Upper lobe of right lung (tissue), 1 donor: ENCODE measurements at places on chromosomes 1 and 21. TPM values are rescaled to one million over a fixed set of nuclear protein-coding genes. Genes with fewer than 3 reads are reported as not detected.

Gene TBX15
- 0.64 TPM for total RNA-seq

Gene CASQ2
- total RNA-seq: 1.3 TPM

Gene CYP4A22
- total RNA-seq: not detected

Gene CAPZB
- total RNA-seq: 237 TPM

Gene FAM151A
- total RNA-seq: not detected

Gene PLK3
- total RNA-seq: 38.8 TPM

Gene DENND1B
- total RNA-seq: 20.1 TPM

DNA sequence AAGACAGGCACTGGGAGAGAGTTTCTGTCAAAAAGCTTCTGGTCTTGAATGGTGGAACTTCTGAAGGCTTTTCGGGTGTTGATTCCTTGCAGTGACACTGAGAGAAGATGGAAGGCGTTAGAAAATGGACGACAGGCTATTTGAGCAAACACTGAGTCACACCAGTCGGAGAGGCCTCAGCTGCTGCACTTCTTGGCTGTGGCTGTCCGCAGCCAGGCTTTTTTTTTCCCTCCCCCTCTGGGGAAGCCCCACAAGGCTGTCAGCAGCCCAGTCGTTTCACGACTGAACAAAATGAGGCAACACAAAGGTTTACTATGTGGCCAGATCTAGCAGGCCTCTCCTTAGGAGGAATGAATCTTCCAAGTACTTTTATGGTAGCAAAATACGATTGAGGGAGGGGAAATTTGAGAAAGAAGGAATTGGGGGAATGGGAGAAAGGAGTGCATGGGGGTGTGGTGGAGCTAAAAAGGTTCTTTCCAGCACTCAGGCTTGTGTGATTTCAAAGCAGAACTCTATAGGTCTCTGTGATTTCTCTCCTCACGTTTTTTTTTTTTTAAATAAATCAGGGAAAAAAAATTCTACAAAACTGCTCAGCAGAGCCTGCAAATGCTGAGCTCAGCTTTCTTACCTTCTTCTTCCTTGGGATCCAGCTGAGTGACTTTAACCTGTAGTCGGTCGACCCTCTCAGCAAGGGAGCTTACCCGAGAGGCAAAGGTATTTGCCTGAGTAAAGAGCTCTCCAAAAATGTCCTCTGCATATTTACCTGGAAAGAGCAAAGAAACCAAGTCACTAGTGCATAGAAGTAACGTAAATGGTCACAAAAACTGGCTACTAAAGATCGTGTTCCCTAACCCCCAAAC, 26.1 kb downstream of the GPR3 start:
- H3K36me3 ChIP-seq: peaks cover 47% of the 10 kb centered on the region
- no peak overlapping the region for H3K4me3 ChIP-seq
- peak overlapping the region; percentile 70 for H3K27ac ChIP-seq
- H3K27me3 ChIP-seq: no peaks in the 10 kb centered on the region
- peaks cover 49% of the 10 kb centered on the region for H3K4me1 ChIP-seq

GRCh38 chr1:165144757-165145397, 211.6 kb downstream of the LMX1A start:
- peaks cover 10% of the 10 kb centered on the region for H3K27me3 ChIP-seq
- no peaks in the 10 kb centered on the region for H3K36me3 ChIP-seq
- DNase-seq: no peak
- no peak overlapping the region for H3K4me3 ChIP-seq

DNA sequence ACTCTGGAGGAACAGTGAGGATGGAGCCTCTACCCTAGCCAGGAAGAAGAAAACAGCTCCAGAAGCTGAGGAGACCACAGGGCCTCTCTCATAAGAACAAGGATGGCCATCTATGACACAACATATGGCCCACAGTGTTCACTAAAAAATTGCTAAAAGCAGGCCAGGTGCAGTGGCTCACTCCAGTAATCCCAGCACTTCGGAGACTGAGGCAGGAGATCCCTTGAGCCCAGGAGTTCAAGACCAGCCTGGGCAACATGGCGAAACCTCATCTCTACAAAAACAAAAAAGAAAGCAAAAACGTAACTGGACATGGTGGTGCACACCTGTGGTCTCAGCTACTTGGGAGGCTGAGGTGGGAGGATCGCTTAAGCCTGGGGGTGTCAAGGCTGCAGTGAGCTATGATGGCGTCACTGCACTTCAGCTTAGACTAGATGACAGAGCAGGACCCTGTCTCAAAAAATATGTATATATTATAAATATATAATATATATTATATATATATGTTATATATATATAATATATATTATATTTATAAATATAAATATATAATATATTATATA, 103.1 kb downstream of the TOMM20 start:
- H3K4me3 ChIP-seq: no peak overlapping the region
- H3K27ac ChIP-seq: no peak overlapping the region
- H3K27me3 ChIP-seq: no peaks in the 10 kb centered on the region
- H3K4me1 ChIP-seq: no peaks in the 10 kb centered on the region

DNA sequence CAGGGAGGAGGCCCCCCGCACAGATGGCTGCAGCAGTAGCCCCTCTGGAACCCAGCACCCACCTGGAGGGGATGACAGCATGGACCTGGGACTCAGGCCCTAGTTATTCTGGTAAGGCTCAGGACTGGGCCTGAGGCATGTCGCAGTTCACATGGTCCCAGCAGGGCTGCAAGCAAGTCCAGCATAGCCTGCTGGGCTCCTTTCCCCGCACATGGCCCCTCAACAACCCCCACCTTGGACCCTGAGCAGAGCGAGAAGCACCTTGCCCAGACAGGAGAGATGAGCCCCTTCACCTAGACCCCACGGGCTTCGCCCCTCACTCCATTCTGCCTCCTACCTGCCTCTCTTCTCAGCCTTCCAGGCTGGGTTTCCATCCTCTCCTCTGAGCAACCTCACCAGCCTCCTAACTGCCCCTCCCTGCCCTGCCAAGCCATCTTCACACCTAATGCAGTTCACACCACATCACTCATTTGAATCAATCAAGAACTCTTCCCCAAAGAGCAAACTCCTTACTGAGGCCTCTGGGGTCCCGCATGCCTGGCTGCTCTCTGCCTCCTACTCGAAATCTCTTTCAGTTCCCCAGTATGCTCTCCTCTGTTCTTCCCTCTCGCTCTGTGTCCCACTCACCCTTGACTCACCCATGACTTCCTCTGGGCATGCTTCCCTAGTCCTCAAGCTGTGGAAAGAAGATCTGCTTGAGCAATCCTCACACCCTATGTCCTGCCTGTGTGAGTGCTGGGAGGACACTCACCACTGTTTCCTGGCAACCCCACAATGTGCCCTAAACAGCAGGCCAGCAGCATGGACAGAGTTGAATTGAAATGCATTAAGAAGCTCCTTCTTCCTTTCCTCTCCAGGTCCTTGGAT, 9.4 kb upstream of the THEMIS2 start:
- peaks cover 3% of the 10 kb centered on the region for H3K4me1 ChIP-seq
- H3K27ac ChIP-seq: peak overlapping the region; percentile 86
- no peaks in the 10 kb centered on the region for H3K36me3 ChIP-seq
- no peaks in the 10 kb centered on the region for H3K27me3 ChIP-seq

DNA sequence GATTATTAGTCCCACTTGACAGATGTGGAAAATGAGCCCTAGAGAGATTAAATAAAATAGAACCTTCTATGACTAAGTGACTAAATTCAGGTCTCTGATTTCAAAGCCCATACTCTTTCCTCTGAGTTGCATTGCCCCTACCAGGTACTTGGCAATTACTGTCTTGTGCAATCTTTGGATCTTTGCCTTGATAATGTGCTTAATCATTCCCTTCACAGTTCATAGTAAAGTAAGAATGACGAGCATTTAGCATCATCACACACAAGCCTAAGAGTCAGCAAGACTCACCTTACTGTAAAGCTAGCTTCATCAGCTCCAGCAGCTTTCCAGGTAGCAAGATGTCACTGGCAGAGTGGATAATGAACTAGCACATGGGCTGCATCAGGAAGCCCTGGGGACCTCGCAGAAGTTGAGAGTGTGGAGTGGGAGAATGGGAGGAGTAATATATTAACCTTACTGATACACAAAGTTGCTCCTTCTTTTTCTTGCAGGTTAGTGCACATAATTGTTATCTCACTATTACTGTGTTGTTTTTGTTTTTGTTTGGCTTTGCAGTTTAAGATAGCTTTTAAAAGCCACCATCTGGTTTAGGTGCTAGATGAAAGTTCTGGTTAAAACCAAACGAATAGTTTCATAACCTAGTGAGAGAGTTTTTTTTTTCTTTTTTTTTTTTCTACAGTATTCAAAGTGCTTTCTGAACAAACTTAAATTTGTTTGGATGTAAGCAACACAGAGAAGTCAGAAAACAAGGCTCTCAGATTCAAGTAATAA, 71.8 kb downstream of the PBX1 start:
- DNase-seq: no peak
- H3K27ac ChIP-seq: no peak overlapping the region
- H3K4me1 ChIP-seq: peaks cover 4% of the 10 kb centered on the region
- H3K4me3 ChIP-seq: no peak overlapping the region
- no peaks in the 10 kb centered on the region for H3K36me3 ChIP-seq
- H3K27me3 ChIP-seq: no peaks in the 10 kb centered on the region

DNA sequence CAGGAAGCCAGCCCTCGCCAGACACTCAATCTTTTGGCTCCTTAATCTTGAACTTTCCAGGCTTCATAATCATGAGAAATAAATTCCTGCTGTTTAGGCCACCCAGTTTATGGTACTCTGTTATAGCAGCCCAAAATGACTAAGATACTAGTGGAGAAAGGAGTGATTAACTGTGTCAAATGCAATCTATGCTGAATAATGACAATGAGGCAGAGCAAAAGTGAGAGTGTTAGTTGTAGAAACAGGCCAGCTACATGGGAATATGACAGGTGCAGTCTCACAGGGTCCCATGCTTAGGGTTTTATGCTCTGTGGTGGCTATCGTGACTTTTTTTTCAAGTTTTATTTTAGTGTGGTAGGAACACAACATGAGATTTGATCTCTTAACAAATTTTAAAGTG, 888.8 kb downstream of the TTLL7 start:
- H3K36me3 ChIP-seq: no peaks in the 10 kb centered on the region
- no peak overlapping the region for H3K4me3 ChIP-seq
- no peaks in the 10 kb centered on the region for H3K27me3 ChIP-seq
- no peak overlapping the region for H3K27ac ChIP-seq

GRCh38 chr21:46329796-46330195, 5.8 kb downstream of the PCNT start:
- H3K4me3 ChIP-seq: no peak overlapping the region
- H3K36me3 ChIP-seq: peaks cover 44% of the 10 kb centered on the region
- no peak for DNase-seq
- H3K4me1 ChIP-seq: peaks cover 8% of the 10 kb centered on the region
- H3K27me3 ChIP-seq: no peaks in the 10 kb centered on the region
- no peak overlapping the region for H3K27ac ChIP-seq

DNA sequence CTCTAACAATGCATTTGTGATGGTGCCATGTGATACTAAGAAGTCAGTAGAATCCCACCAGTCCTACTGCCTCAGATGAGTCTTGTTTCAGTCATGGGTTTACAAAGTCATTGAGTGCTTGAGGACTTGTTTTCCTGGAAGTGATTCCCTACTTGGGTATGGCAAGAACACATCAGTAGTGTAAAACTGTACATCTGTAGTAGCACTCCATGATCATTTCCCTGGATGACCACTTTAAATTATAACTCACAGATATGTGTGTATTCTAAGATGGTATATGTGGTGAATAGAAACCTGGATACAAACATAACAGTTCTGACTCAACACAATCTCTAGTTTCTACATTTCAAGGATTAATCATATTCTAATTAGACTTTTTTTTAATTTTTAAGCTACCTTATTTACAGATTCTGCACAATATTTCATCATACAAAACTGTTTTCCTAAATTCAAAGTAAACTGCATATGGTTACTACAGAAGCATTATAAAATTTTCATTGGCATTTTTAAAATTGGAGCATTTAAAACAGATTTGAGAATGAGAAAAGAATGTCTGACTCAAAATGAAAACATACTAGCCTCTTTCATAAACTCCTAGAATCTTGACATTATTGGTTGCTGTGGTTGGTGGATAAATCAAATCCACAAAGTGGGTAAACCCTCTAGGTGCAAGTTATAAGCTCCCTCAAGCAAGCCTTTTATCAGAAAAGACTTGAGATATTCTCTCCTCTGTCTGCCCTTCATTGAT, 6.8 kb upstream of the PSMG1 start:
- peaks cover 8% of the 10 kb centered on the region for H3K36me3 ChIP-seq
- no peak for DNase-seq
- no peak overlapping the region for H3K27ac ChIP-seq
- H3K27me3 ChIP-seq: no peaks in the 10 kb centered on the region
- H3K4me1 ChIP-seq: no peaks in the 10 kb centered on the region

DNA sequence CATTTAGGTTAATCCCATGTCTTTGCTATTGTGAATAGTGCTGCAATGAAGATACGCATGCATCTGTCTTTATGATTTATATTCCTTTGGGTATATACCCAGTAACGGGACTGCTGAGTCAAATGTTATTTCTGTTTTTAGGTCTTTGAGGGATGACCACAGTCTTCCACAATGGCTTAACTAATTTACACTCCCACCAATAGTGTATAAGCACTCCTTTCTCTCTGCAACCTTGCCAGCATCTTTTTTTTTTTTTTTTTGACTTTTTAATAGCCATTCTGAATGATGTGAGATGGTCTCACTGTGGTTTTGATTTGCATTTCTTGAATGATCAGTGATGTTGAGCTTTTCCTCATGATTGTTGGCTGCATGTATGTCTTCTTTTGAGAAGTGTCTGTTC, 33.5 kb downstream of the ASH1L start:
- no peak overlapping the region for H3K27ac ChIP-seq
- H3K36me3 ChIP-seq: no peaks in the 10 kb centered on the region
- no peak overlapping the region for H3K4me3 ChIP-seq
- H3K27me3 ChIP-seq: no peaks in the 10 kb centered on the region
- peaks cover 22% of the 10 kb centered on the region for H3K4me1 ChIP-seq

DNA sequence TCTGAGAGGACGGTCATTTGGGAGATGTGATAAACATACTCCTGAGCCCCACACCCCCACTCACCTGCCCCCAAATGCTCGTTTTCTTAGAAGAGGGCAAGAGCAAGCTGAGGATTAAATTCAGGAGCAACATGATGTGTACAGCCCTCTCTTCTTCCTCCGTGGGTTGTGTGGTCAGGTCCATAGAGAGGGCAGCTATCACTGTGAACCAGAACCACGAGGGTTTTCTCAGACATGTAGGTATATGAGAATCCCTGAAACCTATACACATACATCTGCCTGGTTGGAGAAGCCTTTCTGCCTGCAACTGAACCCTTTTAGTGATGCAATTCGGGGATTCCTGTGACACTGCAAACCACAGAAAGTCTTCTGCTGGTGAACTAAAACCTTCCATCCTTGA, 38.9 kb downstream of the PGM1 start:
- no peak overlapping the region for H3K27ac ChIP-seq
- no peaks in the 10 kb centered on the region for H3K27me3 ChIP-seq
